ENCODE measurements at places on chromosomes 2 and 18.

DNA sequence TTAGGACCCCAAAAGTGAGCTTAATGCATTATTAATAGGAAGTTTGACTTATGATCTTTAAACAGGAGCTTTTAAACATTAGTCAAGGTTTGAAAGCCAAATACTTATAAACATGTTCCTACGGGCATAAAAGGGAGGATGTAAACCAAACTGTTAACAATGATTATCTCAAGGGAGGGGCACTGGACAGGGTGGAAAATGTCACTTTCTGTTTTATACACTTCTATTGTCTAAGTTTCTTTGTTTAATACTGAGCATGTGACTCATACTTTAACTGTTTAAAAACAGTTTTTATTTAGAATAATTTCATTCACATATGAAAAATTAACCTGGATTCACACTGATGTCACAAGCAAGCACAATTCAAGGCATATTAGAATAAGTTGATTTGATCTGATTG, 18.3 kb upstream of the ITGA6 start:
- no peak for DNase-seq

GRCh38 chr2:100529176-100529575, 33.6 kb upstream of the PDCL3 start:
- no peak for DNase-seq

DNA sequence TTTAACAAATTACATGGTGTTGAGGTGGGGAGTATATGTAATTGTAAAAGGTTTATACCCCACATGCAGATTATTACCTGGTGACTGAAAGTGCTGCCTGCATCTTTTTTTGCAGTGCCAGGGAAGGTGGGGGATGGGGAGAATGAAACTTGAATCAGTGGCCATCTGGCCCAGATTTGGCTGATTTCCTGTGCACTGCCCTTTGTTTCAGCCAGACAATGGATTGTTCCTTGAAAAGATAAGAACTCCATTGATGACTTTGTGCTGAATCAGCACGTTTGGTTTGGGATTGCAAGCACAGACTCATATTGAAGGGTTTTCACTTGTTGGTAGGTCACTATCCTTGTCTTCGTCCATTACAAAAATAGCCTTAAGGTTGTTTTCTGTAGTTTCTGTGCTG, 20.9 kb downstream of the GREB1L start:
- no peak for DNase-seq

DNA sequence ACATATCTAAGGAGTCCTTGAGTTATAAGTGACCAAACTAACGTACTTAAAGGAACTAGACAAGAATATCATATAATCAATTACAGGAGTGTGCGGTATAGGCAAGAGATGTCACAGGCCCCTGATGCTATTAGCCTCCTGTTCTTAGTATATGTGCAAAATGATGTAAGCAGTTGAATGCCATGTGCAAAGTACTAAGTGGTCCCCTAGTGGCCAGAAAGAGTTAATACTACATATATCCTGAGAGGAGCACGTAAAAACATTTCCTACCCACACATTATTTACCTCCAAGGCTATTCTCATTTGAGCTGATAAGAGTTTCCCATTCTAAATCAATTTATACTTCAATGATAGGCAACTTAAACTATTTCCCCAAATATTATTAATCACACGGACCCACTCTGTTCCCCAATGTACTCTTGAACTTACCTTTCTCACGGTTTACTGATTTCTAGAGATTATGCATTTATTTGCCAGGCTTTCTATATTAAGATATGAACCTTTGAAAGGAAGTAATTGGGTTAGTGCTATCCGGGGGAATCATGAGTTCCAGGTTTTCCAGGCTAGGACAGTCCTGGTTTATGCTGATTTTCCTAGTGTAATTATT, 158.0 kb upstream of the KLHL14 start:
- DNase-seq, result peak; percentile 56

- no peak for DNase-seq
These were observed 217.7 kb downstream of the TNS1 start for GRCh38 chr2:217784996-217785543.

DNA sequence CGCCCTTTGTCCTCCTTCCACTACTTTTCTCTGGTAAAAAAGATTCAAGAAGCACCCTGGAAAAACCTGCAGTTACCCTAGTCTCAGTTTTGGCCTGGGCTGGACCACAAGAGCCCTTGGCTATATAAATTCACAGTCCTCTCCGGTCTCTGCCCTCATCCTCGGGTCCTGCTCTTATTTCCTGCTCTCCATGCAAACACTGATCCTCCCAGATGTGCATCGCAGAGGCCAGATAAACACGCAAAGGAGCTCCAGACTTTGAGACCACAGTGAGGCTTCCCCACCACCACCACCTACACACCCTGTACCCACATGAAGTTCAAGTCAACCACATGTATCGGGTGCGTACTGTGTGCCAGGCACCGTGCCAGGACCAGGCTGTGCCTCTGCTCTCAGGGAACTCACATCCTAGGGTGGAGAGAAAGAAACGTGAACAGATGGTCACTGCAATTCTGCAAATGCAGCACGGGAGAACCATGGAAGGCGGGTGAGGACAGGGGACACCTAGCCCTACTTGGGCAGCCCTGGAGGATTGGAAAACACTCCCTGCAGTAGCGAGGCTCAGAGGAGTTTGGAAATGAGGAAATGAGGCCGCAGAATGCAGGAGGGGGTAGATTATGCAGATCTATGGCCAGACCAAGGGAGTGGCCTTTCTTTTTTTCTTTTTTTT, 7.4 kb downstream of the CTDSP1 start:
- DNase-seq, result peak; percentile 65

DNA sequence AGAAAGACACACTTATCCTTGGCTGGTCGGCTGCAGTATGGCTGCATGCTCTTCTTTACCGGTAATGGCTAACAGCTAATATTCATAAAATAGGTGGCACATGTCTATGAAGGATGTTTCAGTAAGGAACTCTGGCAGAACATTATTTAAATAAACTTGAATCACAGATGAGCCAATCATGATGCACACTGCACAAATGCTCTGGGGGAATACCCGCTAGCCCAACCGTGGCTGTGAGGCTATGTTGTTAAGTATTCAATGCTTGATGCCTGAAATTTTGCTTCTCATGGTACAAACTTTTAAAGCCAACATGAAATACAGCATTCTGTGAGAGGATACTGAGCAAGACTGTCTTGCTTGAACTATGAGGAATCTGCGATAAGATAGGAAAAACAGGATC, 505.8 kb downstream of the ZEB2 start:
- DNase-seq, result no peak

DNA sequence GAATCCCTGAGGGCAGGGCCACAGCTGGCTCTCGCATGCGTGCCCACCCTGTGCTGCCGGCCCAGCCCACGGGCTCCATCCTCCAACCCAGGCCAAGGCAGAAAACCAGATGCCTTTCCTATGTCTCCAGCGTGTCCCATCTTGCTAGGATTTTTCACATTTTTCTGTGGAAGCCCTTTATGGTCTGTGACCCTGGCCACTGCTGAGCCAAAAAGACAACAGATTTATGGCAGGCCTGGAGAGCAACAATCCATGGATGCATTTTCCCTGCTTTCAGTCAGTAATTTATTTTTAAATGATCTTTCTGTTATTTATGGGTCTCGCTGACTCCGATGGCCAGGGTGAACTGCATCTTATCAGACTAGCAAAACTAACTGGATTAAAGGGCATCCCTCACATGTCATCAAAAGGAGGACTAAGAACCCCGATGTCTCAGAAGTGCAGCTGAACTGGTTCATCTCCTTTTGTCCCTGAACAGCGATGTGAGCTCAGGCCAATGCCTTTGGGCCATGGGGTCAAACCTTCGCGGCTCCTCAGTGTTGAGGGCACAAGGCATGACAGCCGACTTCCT, 346.0 kb downstream of the CYRIA start:
- DNase-seq, result no peak

GRCh38 chr2:232999354-232999753, 13.7 kb downstream of the NGEF start:
- no peak for DNase-seq

DNA sequence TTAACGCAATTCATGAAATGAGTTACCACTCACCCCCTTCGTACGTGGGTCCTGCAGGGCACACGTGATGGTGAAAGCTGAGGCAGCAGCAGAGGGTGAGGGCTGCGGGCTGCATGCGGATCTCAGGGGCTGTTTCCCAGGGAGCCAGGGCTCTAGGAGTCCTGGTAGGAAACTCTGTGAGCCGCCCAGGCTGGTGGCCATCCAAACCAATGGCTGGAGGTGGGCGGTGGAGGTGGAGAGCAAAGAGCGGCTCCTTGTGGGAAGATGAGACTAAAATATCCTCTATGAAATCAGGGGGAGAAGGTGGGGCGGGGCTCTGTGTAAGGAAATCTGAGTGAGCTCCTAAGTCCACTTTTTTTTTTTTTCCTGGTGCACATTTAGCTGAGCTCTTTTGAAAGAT, 120.1 kb upstream of the SLC1A4 start:
- no peak for DNase-seq

GRCh38 chr18:35345950-35346349, 1.7 kb upstream of the ZNF24 start:
- DNase-seq, result no peak

DNA sequence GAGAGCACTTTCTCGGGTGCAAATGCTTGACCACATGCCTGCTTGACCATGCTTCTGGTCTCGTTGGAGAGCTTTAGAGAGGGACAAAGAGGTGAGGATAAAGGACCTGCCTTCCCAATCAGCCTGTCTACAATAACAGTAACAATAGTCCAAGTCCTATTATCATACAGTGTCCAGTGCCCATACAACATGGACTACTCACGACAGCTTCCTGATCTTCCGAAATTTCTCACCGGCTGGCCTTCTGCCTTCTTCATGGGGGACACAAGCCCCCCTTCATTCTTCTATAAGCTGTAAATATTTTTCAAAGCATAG, 329.0 kb downstream of the PAX3 start:
- no peak for DNase-seq

DNA sequence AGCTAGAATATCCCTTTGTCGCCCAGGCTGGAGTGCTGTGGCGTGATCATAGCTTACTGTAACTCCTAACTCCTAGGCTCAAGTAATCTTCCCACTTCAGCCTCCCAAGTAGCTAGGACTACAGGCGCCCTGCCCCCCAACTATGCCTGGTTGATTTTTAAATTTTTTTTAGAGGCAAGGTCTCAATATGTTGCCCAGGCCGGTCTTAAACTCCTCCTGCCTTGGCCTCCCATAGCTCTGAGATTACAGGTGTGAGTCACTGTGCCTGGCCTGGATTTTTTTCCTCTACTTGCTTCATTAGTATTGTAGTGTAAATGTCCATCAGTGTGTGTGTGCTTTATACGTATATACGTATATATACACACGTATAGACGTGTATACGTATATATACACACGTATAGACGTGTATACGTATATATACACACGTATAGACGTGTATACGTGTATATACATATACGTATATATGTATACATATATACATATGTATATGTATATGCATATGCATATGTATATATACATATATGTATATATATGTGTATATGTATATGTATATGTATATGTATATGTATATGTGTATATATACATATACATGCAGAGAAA, 124.4 kb downstream of the DIS3L2 start:
- peak; percentile 38 for DNase-seq

All from astrocyte of the hippocampus (primary cell).